8988T (cell line): ENCODE measurements at places on chromosomes 5 and 9.

DNA sequence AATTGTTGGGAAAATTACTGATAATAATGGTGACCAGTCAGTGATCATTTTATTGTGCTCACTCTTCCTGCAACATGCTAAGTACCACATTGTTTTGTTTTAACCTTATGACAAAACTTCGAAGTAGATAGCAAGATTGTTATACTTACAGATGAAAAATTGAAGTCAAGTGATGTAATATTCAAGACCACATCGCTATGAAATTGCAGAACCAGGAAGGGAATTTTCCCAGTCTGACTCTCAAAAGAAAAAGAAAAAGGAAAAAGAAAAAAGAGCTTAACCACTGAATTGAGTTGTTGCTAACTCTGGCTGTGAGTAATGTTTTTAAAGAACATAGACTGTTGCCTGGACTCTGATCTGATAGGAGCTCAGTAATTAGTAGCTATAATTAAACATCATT, 170.6 kb upstream of the HAPLN1 start:
- DNase-seq = no peak

DNA sequence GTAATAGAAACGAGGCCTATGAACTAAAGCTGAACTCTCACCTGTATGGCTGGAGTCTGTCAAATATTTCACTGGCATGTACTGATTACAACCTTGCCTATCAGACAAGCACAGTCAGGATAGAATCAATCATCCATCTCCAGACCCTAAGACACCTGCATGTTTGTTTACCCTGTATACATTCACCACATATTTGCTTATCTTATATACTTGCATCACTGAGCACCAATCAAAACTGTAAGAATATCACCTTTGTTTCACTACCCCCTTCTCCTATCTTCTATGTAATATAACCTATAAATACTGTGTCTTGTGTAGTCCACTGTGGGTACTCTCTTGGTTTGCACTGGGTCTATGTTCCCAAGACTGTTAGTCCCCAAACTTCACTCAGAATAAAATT, 1085.7 kb downstream of the TAF11L14 start:
- DNase-seq = no peak

- DNase-seq = no peak
These were observed at the start of gene IL6ST for GRCh38 chr5:55994495-55994997. Gene IL6ST, minus strand, starts transcription at chr5:55994963. Its CDS starts 18,685 bp downstream, at chr5:55976278.

DNA sequence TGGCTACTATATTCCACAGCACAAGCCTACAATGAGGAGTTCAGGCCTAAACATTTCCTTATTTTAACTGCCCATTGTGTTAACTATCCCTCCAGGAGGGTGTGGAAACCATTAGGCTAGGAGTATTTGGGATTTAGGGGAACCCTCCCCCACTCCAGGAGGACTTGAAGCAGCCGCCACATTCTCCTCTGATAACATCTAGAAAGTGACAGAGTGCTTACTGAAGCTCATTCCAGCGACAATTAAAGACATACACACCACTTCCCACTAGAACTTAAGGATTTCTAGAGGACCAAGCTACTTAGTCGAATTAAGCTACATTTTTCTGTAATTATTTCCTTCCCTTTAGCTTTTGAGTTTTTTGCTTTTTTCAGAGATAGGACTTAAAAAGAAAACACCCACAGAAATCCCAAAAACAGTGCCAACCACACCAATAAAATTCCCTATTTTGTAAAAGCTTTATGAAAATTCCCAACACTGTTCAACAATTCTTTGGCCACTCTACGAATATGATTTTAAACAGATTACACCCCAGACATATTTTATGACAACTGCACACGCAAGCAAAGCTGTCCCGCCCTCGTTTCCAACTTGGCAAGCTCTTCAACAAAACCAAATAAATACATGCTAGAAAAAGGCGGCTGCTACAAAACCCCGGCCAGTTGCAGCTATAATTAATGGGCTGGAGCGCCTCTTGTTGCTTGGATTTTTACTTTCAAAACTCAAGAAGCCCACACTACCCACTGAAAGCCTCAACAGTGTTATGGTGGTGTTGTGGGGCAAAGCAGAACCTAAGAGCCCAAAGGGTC, 4.5 kb downstream of the ROR2 start:
- DNase-seq = no peak

DNA sequence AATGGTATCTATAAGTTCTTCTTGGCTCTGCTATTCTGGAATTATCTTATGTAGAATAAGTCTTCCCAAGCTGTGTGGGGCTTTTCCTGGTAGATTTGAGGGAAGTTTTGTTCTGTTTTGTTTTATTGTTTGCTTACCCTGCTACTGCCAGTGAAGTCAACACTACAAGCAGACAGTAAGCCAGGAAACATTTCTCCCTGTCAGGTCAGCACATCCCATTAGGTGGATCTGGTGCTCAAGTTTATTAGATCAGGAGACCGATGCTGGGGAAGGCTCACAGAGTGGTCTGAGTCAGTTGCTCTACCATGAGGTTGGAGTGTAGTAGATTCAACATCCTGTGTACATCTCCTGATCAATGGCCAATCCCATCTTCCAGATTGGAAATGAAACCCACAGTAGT, 79.1 kb downstream of the ADRB2 start:
- no peak for DNase-seq

DNA sequence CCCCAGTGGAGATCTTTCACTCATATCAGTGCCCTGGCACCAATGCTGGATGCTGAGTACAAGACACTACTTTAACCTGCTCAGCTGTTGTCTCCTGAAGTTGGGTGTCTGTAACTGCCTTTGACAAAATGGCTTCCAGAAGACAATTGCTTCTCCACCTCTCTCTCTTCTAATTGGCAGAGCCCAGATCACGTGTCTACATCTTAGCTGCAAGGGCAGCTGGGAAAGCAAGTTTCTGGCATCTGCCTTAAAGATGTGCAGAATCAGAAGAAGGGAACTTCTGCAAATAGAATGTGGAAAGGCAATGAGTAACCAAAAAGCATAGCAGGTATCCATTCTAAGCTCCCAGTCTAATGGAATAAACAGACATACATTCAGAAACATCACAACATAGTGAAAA, 81.1 kb downstream of the PDZD2 start:
- no peak for DNase-seq

- no peak for DNase-seq
These were observed 158.1 kb downstream of the C9orf152 start for GRCh38 chr9:110049699-110050450.

DNA sequence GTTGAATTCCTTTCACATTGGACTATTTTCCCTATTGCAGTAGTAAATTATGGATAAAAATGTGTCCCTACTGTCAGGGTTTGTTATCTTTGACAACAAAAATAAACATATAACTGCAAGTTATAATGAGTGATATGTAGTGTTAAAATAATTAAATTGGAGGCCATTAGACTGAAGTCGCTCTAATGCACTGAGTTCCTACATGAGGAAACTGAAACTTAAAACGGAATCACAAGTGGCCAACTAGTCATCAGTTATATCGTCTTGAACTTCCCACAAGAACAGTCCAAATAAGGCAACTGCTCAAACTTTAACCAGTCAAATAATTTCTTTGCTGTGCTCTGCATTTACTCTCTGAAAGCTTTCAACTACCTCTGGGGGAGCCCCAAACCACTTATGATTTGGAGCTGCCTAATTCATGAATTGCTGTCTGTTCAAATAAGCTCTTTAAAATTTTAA, 2.1 kb upstream of the IFT74 start:
- DNase-seq = no peak

- DNase-seq = no peak
These were observed 9.3 kb upstream of the KIF4B start for GRCh38 chr5:155004138-155004744.

DNA sequence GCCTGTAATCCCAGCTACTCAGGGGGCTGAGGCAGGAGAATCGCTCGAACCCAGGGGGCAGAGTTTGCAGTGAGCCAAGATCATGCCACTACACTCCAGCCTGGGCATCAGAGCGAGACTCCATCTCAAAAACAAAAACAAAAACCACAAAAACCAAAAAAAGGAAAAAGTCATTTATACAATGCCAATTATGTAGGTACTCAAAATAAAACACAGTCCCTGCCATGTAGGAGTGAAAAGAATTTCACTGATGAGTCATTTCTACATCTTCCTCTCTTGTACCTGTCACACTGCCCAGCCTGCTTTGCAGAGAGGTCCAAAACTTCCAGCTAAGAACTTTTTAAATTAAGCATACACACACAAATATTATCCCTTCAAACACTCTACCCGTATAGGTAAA, 215.8 kb downstream of the EPB41L4A start:
- DNase-seq = no peak

- DNase-seq = no peak
These were observed 18.0 kb downstream of the TMEM38B start for GRCh38 chr9:105712297-105712696.

- no peak for DNase-seq
These were observed 106.8 kb downstream of the IZUMO3 start for GRCh38 chr9:24438876-24439275.

DNA sequence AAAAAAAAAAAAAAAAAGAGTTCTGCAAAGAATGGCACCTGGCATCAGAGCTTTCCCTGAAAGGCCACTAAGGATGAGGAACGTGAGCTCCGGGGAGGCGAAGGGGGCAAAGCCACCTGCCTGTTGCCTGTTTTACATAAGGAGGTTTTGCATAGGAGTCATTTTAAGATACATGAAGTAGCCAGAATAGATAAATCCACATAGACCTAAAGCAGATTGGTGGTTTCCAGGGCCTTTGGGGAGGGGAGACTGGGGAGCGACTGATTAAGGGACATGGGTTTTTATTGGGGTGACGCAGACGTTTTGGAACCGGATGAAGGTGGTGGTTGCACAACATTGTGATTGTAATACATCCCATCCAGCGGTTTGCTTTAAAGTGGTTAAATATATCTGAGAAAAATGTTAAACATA, 7.1 kb downstream of the NEK6 start:
- DNase-seq = no peak

GRCh38 chr5:115381911-115382662, 85.6 kb upstream of the CCDC112 start:
- no peak for DNase-seq

- no peak for DNase-seq
These were observed 109.6 kb upstream of the CNTLN start for GRCh38 chr9:17025281-17025680.

DNA sequence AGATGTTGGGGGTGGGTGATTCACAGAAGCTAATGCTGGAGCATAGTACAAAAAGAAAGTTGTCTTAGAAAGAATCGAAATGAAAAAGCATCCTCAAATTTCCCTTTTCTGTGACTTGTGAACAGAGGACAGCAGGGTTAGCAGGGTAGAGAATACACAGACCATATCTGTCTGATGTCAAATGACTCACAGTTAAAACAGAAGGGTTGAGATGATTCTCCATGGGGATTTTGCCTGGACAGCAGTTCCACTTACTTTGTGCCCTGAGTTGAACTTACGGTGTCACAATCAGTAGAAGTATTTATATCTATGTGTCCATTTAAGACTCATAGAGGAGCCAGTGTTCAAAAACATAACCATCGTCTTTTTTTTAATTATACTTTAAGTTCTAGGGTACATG, 801.6 kb downstream of the KCTD16 start:
- no peak for DNase-seq
